HCT116 (cell line): ENCODE measurements at places on chromosomes 4 and X.

GRCh38 chrX:47503151-47503550, 20.1 kb upstream of the ZNF41 start:
- DNase-seq = no peak

DNA sequence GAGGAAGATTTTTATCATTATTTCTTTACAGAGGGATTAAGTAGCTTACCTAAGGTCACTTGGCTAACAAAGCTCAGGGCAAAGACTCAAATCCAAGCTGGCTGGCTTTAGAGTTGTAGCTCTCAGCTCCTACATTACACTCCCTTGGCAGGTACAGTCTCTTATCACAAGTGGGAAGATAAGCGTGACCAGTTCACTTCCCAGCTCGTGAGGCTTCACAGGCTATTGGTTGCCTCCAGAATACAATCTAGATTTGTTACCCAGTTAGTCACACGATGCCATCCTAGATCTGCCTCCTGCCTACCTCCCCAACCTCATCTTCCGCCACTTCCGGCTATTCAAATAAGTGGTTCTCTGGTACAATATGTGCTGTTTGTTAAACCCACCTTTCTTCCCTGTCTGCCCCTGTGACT, 3.7 kb downstream of the MMRN1 start:
- no peak for DNase-seq

GRCh38 chrX:48751343-48751742, 10.2 kb upstream of the GLOD5 start:
- DNase-seq = no peak

- DNase-seq = no peak
These were observed 14.7 kb downstream of the BCORL1 start for GRCh38 chrX:129997086-129997485.

GRCh38 chr4:141301216-141301615, 80.5 kb downstream of the ZNF330 start:
- DNase-seq = no peak

DNA sequence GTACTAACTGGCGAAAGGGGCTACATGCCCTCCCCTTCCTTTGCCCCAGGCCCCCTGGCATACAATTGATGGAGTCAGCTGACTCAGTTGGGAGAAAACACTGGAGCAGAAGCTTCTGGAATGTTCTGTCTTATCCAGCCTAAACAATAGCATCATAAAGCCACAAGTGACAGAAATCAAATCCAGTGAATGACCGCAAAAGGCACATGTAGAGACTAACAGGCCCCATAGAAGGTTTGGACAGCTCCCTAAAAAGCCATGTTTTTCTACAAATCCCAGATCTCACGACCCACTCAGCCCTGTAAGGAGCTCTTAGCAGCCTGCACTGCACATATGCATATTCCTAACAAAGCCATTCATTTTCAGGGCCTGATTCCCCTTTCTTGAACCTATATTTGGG, 25.1 kb downstream of the SCARB2 start:
- DNase-seq = no peak

GRCh38 chrX:132664273-132664672, 175.4 kb upstream of the MBNL3 start:
- DNase-seq = no peak

DNA sequence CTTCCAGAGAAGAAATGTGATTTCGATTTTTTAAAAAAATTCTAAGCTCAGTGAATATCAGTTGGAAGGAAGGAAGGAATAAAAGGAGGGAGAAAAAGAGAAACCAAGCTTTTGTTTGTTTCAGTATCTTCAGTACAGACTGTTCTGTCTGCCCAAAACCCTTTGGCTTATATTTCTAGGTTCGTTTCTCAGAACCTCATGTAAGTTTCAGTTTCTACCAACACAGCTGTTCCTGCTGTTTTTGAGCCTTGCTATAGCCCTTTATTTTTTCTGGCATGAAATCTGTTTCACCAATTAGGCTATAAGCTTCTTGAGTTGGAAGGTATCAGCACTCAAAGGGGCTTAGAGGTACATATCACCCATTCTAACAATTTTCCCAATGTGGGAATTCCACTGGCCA, 157.9 kb downstream of the GBA3 start:
- DNase-seq = no peak

DNA sequence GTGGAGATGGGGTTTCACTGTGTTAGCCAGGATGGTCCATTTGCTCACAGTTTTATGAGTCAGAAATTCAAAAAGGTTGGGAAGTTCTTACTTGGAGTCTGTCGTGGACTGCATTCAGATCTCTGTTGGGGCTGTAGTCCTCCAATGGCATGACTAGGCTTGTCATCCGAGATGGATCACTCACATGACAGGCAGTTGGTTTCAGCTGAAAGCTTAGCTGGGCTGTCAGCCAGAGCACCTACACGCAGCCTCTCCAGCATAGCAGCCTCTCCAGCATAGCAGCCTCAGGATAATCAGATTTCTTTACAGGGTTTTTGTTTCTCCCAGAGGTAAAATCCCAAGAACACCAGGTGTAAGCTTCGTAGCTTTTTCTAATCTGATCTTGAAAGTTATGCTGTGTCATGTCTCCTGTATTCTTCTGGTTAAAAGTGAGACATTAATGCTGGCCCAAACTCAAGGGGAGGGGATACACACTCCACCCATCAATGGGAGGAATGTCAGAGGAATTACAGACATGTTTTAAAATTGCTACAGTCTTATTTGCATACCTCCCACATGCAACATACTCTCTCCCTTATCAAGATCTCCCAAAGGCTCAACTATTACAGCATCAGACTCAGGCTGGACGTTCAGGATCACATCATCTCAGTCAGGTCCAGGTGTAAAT, 31.6 kb upstream of the SOD3 start:
- DNase-seq = no peak

- no peak for DNase-seq
These were observed 1.2 kb downstream of the POU3F4 start for GRCh38 chrX:83509254-83509801.

DNA sequence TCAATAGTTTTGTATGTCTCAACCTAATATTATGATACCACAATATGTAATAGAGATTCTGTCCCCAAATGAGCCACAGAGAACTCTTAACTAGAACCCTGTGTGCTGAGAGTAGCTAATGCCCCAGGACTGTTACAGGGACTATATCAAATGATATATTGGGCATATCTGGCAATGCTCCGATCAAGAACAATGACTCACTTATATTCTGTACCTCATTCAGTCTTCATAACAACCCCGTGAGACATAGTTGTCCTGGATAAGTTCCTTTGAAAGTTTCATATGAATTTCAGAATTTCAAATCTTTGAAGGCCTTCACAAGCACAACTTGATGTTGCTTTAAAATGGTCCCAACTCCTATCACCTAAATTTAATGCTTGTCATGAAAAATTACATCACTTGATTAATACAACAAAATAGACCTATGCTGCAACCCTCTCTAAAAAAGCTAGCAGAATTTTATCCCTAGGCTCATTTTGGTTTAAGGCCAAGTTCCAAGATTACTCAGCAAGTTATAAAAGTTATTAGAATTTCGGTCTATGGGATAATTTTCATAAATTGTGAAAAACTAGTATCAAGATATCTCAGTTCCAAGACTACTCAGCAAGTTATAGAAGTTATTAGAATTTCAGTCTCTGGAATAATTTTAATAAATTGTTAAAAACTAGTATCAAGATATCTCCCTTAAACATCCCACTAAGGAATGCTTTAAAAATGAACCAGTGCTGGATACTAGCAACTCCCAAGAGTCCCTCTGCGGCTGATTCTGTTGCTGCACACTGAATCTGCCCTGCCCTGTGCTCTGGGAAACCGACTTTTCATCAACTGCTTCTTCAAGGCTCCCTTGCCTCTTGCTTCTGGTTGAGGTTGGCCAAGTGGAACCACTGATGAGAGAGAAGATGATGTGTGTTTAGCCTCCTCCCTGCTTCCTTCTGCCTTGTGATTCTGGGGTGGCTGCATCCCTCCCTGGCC, 6.0 kb upstream of the ANXA3 start:
- DNase-seq = no peak

GRCh38 chrX:38407126-38407525, 54.7 kb downstream of the OTC start:
- DNase-seq = no peak

- DNase-seq = no peak
These were observed 480.1 kb upstream of the FTHL17 start for GRCh38 chrX:31551913-31552312.

DNA sequence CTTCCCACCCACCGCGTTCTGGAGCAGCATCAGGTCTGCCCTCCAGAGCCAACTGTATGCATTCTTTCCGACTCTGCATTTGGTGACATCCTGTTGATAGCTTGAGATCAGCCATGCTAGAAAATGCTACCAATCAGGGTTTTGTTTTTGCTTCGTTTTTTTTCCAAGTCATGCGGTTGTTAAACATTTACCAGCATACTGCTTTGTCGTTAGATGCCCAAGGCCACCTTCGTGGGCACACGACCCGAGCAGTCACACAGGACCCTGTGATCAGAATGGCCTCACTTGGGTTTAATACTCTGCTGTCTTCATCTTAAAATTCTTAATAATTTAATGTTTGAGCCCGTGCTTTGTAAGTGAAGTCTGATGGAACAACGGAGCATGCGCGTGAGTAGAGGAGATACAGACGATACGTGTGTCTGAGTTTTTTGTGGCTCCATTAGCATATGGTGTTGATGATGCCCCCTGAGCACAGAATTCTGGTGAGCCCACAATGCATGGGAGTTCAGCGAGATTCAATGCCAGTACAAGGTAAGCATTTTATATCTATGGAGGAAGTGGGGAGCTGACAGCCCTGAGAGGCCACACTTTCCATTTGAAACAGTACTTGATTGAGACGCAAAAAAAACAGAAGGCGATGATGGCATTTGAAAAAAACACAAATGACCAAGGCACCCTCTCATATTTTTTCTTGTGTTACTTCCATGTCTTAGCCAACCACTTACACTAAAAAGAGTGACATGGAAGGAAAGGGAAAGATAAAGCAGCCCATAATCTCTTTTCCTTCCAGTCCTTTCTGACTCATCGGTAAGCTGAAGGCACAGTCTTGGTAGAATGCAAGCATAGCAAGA, 323.6 kb downstream of the BCOR start:
- no peak for DNase-seq

DNA sequence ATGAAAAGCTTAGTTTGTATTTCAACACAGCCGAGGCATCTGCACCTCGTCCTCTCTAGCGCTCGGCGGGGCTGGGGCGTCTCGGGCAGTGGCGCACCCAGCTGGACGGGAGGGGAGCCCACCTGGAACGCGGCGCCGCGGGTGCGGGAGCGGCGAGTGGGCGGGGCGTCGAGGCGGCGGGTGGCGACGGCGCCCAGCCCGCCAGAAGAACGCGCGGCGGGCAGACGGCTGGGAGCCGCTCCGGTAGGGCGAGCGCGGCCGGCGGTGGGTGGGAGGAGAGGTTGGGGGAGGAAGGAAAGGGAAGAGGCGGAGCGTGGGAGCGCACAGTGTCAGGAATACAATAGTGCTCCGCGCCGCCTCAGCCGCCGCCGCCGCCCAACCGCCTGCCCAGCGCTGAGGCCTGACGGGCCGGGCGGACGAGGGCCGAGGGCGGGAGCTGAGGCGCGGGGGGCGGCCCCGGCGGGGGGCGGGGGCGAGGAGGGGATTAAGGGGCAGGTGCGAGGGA, at the start of gene JADE3:
Gene JADE3 (plus strand): TSS at position 324 of the 505 bp plus-strand sequence. CDS start 72,474 bp downstream, outside the sequence.
- peak; percentile 29 for DNase-seq

DNA sequence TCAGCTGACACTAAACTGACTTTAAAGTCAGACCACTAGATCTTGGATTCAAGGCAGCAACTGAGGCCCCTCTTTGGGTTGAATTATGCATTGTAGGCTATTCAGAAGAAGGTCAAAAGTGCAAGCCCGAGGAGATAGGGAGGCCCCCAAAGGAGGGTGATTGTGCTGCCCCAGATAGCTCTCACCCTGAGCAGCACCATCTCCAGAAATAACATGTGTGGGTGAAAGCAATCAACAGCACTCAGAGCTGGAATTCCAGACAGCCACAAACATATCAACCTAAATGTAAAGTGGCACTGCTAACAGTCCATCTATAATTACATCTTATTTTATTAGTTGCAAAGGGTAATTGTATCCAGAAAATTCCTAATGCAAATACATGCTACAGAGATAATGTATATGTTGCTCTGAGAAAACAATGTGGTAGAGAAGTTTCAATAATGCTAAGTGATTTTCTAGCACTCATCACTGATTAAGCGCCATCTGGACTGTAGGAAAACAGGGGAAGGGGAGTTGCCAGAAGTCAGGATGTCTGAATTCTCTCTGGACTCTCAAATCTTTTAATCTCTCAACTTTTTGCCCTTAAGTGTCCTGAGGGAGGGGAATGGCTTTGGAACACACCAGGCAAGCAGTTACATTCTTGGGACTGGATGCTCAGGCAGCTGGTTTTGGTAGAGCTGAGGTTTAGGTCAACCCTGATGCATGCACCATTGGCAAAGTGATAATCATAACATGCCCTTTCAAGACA, 61.8 kb upstream of the SFRP2 start:
- DNase-seq = no peak

GRCh38 chr4:112426416-112426815, 89.6 kb downstream of the NEUROG2 start:
- DNase-seq = no peak

GRCh38 chrX:14946606-14947155, 73.5 kb downstream of the MOSPD2 start:
- DNase-seq = no peak

GRCh38 chrX:65635378-65635777, 32.1 kb upstream of the MSN start:
- DNase-seq = no peak

- DNase-seq = no peak
These were observed 249.4 kb downstream of the HNRNPD start for GRCh38 chr4:82124365-82124764.

GRCh38 chr4:12231098-12231497, 802.4 kb upstream of the HS3ST1 start:
- DNase-seq = no peak

GRCh38 chrX:55488006-55488592, 1.5 kb downstream of the USP51 start:
- DNase-seq = no peak

DNA sequence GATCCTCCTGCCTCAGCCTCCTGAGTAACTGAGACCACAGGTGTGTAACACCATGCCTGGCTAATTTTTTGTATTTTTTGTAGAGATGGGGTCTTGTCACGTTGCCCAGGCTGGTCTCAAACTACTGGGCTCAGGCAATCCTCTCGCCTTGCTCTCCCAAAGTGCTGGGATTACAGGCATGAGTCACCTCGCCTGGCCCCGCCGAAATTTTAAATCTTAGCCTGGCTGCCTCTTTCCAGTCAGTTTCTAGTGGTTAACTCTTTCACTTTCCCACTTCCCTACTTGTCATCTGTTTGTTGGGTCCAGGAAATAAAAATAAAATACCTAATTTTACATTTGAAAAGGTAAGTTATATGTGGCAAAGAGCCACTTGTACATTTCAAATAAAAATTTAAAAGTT, 62.4 kb downstream of the TMEM165 start:
- no peak for DNase-seq

DNA sequence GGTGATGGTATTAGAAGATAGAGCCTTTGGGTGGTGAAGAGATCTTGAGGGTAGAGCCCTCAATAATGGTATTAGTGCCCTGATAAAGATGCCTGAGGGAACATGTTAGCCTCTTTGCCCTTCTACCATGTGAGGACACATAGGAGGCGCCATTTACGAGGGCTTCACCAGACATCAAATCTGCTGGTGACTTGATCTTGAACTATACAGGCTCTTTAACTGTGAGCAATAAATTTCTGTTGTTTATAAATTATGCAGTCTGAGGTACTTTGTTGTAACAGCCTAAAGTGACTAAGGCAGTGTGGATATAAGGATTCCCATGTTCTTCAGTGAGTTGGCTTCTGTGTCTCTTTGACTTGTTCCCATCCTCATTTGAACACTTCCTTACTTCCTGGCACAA, 11.8 kb downstream of the MOB1B start:
- no peak for DNase-seq
